Hindlimb muscle (tissue), 1 donor: ENCODE measurements at places on chromosomes 2 and 18. TPM values are rescaled to one million over a fixed set of nuclear protein-coding genes. Genes with fewer than 3 reads are reported as not detected.

- no peak for DNase-seq
Observed at GRCh38 chr2:8841932-8842331, 4.5 kb upstream of the KIDINS220 start.

The UGGT1 gene
- 29.7 TPM for polyA plus RNA-seq

The GNAL gene
- 2.3 TPM for polyA plus RNA-seq

- DNase-seq = no peak
Observed at GRCh38 chr2:181528441-181528840, 71.3 kb downstream of the ITGA4 start.

- no peak for DNase-seq
Observed at GRCh38 chr2:157501026-157501425, 57.1 kb upstream of the CYTIP start.

The SCYGR2 gene
- polyA plus RNA-seq = not detected

GRCh38 chr2:85852152-85852840, 36.5 kb downstream of the ST3GAL5 start:
- no peak for DNase-seq

DNA sequence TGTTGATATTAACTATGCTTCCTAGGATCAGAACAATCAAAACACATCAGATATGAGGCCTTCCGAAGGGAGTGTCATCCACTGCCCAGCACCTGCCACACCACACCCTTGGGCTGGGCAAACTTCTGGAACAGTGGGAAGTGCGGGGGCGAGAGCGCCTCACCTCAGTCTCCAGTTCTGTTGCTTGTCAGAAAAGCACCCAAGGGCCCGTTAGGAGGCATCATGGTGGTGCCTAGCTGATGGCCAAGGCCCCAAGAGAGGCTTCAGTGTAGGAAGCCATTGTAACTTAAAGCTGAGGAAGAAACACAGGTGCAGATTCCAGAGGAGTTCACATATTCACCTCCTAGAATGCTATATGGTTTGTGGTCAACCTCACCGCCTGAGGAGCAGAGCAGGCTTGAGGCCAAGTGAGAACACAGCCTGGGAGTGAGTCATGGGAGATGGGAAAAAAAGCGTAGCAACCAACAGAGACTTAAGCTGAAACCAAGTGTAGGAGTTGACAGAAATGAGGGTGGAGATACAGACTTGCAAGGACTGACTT, 85.1 kb upstream of the ATL2 start:
- DNase-seq = no peak

- no peak for DNase-seq
Observed at GRCh38 chr2:24164416-24164973, 10.4 kb upstream of the FAM228A start.

The IL36G gene
- not detected for polyA plus RNA-seq
